ENCODE measurements at places on chromosomes 12 and 14.

GRCh38 chr12:131861261-131862083 lies 33.0 kb upstream of the ULK1 start:
- no peak for DNase-seq

GRCh38 chr12:93008044-93008778 lies 79.1 kb upstream of the EEA1 start:
- DNase-seq = no peak

GRCh38 chr14:72554994-72555608 lies 338.8 kb downstream of the DPF3 start:
- no peak for DNase-seq

DNA sequence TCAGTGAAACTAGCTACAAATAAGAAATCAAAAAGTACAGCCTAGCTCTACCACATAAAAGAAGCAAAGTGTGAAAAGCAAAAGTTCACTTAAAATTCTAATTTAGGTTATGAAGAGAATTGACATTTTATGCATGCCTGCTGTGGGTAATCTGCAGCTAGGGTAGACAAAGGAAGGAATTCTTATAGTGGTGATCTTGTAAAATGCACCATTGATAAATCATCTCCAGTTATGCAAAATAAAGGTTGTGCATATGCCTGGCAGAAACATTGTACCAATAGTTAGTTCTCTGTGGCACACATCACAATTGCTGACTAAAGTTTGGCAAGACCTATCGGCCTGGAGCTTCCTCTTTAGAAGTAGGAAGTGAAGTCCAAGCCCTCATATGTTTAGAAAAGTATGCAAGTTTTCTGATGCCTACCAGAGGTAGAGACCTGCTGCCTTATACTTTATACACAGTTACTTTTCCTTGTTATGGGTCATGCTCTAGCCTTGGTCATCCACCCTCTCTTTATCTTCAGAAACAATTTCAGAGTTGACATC lies 78.3 kb downstream of the TSHR start:
- no peak for DNase-seq

DNA sequence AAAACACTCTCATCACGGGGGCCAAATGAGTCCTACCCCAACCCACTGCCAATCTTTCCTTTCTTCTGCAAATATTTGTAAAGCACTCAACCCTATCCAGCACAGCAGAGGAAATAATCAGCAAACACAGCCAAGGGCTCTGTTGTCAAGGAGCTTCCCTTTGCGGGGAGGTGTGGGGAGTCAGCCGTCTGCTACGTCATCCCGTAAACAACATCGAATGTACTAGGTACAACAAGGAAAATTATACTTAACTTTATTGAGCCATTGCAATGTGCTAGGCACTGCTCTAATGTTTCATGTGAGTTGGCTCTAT lies 22.8 kb downstream of the TMEM63C start:
- no peak for DNase-seq

DNA sequence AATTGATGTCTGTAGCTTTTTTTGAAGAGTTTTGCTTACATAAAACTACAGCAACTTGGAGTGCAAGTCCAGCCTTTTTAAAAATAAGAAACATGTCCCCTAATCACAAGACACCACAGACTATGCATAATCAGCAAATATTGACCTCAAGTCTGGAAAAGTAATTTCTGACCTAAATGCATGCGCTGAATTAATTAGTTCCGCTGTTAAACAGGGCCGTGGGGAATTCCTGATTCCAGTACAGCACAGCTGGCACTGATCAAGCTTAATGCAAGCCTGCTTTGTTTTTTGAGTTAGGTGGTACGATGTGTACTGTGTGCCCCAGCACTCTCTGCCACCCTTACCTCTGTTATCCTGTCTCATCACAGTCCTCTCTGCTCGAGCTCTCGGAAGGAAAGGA lies 9.2 kb downstream of the MLH3 start:
- DNase-seq = no peak

- no peak for DNase-seq
These were observed 312.4 kb upstream of the PRKD1 start for GRCh38 chr14:30240018-30240417.

DNA sequence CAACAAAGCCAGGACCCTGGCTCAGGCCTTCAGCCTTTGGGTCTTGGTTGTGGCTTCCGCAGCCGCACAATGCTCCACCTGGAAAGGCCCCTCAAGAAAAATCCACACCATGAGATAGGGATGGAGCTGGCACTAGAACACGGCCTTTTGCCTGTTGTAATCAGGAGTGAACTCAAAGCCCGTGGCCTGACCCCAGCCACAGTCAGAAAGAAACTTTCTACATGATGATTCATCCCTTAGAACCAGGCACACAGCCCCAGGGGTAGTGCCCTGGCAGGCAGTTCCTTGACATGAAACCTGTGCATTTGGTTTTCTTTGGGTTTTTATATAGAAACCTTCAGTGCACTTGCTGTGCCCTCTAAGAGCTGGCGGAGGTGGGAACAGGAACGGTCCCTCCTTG lies 5.1 kb downstream of the CLMN start:
- peak; percentile 42 for DNase-seq

DNA sequence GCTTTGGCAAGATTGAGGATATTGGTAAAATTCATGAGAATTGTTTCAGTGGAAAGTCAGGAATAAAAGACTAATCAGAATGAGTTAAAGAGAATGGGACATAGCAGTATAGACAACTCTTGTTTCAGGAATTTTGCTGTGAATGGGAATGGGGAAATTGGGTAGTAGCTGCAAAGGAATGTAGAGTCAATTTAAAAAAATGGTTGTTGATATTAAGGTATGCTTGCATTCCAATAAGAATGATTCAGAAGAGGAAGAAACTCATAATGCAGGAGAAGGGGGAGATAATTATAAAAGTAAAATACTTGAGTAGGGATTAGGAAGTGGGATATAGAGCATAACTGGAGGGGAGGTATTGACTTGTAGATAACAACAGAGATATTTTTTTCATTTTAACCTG lies 40.7 kb downstream of the MNAT1 start:
- DNase-seq = no peak

- DNase-seq = no peak
These were observed 250.8 kb downstream of the EGLN3 start for GRCh38 chr14:33700052-33700451.

- no peak for DNase-seq
These were observed 52.4 kb downstream of the SYT1 start for GRCh38 chr12:78916845-78917480.

GRCh38 chr14:53174918-53175317 lies 21.8 kb upstream of the DDHD1 start:
- no peak for DNase-seq

DNA sequence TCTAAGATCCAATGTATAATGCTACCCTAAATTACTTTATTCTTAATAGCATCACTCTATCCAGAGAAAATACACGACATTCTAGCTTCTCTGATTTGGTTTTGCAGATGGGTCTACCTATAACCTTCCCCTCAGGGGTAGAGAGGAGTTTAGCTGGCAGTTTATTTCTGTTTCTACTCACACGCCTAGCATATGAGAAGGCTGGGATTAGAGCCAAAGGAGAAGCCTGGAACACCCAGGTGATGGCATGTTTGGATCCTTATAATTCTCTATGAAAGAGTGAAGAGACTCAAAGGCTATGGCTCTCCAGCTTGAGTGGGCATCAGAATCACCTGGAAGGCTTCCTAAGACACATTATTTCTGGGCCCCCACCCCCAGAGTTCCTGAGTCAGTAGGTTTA lies 131.3 kb downstream of the IGF1 start:
- no peak for DNase-seq

DNA sequence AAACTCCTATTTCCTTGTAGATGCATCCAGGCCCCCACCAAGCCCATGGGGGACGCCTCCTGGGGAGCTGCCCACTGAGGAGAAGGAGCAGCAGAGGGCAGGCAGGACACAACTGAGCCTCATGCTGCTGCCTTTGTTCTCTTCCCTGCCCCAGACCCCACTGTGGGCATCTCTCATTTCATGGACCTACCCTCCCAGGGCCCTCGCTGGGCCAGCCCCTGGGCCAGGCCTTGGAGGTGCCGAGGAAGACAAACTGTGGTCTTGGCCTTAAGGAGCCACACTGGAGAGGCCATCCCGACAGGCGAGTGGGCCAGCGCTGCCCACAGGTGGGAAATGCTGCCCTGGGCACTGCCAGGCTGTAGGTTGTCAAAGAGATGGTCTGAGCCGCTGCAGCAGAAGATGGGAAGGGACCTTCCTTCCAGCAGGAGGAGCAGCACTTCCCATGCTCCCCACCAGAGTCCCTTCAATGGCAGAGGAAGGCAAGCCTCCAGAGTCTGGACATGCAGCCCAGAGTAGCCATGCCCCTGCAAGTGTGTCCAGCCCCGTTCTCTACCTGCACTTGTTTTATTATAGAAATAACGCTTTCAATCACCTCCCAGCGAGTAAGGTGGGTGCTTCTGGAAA lies 147.4 kb downstream of the BCL11B start:
- DNase-seq = no peak

DNA sequence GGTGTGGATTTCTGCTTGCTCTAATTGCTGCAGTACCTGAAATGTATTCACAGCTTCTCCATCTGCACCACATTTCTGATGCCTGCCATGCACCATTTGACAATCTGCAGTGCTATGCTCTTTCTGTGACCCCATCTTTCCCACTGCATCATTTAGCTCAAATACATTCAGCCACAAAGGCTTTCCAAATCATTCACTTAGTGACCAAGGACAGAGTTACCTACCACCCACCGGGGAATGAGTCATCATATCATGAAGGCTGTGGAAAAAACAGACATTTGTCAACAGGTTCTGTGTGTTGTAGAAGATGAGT lies 465.5 kb upstream of the ATP2B1 start:
- DNase-seq = no peak

DNA sequence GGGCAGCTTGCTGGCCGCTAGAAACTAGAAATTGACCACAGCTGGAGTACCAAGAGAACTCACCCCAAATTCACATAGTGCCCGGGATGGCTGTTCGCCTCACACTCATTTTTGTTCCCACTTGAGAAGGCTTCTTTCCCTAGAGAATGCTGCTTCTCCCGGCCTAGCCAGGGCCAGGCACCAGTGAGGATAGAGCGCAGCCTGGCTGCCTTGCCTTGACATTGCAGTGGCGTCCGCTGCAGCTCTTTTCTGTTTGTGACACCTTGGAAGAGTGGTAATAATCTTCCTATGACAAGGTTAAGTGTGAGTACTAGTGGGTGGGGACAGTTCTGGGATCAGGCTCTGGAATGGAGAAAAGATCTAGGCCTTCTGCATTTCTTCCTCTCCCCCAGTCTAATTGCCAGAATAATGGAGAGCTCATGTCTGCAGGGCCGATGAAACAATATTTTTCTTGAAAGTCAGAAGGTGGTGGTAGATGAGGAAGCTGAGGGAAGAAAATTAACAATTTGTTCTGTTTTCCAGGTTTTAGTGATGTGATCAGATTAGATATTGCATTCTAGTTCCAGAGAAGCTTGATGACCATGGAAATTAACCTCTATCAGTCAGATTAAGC lies 3.7 kb downstream of the TMEM253 start:
- DNase-seq = peak; percentile 49

GRCh38 chr14:79701371-79701770 lies 509.9 kb downstream of the DIO2 start:
- no peak for DNase-seq

GRCh38 chr14:62943202-62943601 lies 102.1 kb downstream of the KCNH5 start:
- no peak for DNase-seq

DNA sequence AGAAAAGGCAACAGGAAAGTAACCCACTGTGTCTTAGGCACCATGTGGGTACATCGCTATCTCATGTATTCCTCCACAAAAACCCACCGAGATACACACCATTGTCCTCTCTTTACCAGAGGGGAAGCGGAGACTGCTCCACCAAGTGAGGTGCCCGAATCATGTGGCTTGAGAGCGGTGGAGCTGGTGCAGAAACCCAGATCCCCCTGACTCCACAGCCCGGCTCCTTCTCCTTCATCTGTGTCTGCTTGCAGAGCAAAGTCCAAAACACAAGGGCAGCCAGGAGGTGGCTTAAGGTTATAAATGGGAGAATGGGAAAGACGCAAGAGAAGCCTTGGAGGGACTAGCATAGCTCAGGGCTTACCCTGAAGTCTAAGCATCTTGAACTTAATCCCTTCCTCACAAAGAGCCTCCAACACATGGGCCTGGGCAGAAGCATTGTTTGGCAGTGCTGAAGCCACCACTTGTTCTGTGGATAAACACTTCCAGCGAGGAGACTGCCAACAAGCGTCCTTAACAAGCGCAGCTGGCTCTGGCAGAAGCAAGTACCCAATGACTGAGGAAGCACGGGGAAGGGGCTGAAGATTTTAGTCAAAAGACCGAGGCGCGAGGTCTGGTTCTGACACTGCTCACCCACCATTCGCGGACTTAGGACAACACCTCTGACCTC lies 83.0 kb downstream of the TTC7B start:
- no peak for DNase-seq

DNA sequence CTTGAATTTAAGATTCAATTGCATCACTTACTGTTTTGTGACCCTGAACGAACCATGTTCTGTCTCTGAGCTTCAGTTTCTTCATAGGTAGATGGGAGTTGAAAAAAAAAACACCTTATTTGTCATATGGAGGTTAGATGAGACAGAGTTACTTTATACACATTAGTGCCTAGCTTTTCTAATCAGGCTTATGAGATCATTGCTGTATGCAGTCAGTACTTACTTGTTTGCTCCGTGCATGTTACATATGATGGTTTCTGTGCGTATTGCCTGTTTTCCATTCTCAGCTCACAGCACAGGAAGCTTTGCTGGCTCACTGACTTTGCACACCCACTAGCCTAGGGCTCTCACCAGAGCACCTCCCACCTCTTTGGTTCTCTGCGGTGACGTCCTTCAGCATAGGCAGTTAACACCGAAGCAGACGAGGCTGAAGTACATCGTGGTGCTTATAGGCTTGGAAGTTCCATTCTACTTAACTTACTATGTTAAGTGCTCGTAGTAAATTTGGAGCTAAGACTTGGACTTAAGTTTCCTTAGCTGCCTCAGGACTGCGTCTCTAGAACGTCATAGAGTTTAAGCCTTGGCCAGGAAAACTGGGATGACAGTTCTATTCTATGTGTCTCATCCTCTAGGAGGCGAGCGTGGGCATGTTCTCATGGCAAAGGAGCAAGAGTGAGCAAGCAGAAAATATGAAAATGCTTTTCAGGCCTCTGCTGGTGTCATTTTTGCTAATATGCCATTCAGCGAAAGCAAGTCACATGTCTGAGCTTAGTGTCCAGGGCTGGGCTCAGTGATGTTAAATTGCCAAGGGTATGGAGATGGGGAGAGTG lies 57.3 kb downstream of the NRXN3 start:
- no peak for DNase-seq

DNA sequence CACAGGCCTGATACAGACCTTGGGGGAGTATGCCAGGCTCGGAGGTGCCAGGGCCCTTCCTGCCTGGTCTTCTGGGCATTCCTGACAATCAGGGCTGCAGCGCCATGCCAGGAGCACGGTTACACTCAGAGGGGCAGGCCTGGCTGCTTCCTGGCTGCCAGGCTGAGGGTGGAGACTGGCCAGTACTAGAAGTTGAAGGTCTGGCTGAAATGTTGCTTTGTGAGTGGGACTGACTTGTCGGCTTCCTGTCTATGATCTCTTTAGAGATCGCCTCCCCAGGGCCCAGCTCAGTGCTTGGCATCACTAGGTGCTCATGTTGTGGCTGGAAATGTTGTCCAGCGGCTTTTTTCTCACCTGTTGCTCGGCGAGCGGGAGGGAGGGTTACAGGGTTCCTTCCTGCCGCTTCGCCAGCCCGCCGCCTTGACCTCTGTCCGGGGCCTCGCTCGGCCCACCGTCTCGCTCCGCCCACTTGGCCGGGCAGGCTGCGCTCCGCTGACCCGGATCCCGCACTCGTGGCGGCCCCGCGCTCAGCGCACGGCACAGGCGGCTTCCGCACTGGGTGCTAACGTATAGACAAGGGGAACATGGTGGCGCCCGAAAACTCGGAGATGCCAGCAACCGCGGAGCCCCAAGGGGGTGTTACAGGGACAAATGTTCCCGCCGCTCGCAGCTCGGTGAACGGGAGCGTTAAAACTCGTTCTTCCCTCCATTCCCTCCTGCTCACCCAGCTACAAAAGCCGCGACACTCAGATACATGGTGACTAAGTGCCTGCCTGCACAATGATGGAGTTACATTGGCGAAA lies 32.6 kb downstream of the PAPLN start:
- no peak for DNase-seq
